ENCODE measurements at places on chromosomes 12 and 14.

- DNase-seq = no peak
Measured at GRCh38 chr12:18580291-18580690, 157.5 kb downstream of the PLCZ1 start.

GRCh38 chr12:10368206-10369171, 21.4 kb downstream of the KLRK1 start:
- no peak for DNase-seq

DNA sequence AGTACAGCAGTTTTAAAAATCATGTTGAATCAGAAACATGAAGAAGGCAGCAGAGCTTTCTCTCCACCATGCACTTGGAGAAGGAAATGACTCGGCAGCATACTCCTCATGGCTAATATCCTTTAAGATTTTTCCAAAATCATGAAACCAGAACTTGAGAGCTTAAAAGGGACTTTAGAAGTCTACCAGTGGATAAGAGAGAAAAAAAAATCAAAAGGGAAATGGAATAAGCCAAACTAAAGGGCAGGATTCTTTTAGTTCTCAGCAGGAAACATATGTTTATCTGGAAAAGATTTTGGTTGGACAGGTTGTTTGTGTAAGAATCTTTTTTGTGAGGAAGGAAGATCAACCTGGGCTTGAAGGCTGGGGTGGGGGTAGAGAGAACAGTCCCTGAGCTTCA, 111.8 kb downstream of the PRKCH start:
- DNase-seq = no peak

- DNase-seq = peak; percentile 37
Measured at GRCh38 chr14:100278702-100279101, 27.5 kb downstream of the SLC25A29 start.

- DNase-seq = no peak
Measured at GRCh38 chr12:32821293-32821692, 65.6 kb upstream of the YARS2 start.

DNA sequence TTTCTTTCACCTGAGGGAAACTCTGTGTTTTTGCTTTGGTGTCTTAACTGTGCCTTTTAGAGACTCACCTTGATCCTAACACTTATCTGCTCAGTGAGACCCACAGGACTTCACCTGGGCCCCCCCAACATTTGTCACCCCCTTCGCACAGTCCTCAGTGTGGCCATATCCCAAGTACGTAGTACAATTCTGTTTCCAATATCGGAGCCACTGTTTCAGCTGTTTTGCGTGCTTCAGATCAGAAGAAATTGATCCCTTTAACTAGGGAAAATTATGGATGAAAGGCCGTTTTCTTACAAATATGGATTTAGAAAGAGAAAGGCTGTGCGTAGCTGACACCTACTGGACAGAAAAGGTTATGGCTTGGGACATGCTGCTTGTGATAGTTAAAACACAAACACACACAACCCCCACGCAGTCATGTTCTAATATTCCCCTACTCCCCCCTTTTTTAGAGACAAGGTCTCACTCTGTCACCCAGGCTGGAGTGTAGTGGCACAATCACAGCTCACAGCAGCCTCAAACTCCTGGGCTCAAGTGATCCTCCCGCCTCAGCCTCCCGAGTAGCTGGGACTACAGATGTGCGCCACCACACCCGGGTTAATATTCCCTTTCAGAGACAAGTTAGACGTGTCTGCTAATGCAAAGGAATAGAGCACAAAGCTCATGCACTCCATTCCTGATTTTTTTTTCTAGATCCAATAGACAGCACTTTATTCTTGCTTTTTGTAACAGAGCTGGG, 3.6 kb upstream of the SLC7A8 start:
- peak; percentile 22 for DNase-seq

GRCh38 chr12:69059465-69060457, 126.8 kb upstream of the CPM start:
- no peak for DNase-seq

DNA sequence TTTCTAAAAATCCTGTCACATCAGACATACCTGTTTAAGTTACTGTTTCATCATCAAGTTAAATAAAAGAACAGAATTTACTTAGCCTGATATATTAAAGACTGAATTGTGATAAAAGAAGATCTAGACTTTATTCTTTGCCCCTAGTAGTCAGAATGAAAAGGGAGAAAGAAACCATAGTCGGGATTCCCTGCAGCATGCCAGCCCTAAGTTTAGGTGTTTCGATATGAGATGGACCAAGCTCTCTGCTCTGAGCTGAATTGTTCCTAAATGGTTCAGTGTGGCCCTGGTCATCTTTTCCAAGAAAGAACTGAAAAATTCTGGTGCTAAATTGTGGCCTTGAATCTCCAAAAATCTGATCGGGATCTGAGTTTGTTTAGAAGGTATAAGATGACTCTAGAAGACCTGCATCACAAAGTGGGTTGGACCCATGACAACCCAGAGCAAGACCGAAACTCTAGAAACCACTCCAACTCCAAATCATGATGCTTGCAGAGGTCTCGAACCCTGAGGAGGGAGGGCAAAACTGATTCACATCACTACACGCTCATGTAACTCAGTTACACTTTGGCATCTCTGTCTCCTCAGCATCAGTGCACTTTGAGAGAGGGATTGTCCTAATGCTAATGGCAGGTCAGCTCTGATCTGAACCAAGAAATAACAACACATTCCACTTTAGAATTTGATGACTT, 15.7 kb downstream of the PTGER2 start:
- no peak for DNase-seq

- no peak for DNase-seq
Measured at GRCh38 chr14:24688030-24688658, 54.2 kb upstream of the GZMB start.

DNA sequence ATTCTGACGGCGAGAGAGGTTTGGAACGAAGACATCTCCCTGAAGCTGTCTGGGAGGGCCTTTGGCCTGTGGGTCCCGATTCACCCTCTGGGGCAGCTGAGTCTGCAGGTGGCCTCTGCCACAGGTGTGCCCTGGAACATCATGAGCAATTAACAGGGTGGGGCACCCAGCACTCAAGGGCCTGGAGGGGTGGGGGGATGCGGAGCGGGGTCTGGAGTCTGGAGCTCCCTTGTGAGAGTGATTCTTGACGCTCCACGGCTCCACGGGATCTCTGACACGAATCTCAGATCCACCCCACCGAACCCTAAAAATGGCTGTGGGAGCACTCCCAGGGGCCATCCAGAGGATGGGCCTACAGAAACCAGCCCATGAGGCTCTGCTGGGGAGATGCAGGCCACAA, 8.3 kb downstream of the ITPK1 start:
- no peak for DNase-seq

DNA sequence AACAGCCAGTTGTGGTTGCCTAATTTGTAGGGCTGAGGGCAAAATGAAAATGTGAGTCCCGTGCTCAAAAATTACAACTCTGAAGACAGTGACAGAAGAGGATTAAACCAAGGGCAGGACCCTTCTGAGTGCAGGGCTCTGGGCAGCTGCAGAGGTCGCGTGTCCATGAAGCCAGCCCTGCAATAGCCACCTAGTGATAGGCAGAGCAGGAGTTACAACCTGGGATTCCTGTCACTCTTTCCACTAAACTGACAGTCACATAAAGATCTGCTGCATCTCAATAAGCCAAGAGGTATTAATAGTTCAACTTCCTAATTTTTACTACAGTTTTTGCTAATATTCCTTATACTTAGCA, 94.1 kb downstream of the SLC2A13 start:
- no peak for DNase-seq

DNA sequence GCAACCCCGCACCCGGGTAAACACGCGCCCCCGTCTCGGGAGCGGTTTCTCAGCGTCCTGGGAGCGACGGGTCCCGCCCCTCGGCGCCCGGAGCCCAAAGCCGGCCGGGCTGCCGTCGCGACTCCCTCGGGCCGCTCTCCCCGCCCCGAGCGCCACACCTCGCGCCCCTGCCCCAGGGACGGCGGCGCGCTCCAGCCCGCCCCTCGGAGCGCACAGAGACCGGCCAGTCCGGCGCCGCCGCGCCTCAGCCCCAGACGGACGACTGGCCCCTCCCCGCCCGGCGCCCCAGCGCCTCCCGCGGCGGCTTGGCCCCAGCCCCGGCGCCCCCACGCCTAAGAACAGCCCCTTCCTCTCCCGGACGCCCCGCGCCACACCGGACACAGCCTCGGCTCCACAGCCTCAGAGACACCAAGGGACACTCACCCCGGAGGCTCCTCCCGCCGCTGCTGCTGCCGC, 411 bp downstream of the BTBD7 start:
- DNase-seq = no peak

- no peak for DNase-seq
Measured at GRCh38 chr14:105205673-105206208, 24.6 kb upstream of the NUDT14 start.

- DNase-seq = no peak
Measured at GRCh38 chr14:20503898-20504297, 1.4 kb upstream of the RNASE10 start.

- DNase-seq = no peak
Measured at GRCh38 chr12:116144384-116144783, 133.1 kb downstream of the MED13L start.

DNA sequence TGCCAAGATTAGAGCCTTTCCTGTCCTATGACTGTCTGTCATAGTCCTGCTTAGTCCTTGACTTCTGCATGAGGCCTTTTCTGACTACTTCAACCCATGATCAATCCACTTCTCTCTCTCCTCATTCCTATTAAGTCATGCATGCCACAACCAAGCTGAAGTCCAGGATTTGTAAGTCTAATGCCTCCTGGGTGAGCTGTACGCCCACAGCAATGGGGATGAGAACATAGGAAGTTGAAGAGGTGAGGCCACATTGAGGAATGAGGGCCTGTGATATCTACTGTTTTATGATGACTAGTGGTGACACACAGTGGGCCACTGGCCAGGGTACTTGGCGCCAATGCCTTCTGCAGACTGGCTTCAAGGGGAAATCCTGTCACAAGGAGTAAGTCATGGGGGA, 994.1 kb upstream of the TMEM132C start:
- DNase-seq = no peak

- no peak for DNase-seq
Measured at GRCh38 chr12:5173511-5174011, 129.9 kb downstream of the KCNA5 start.

GRCh38 chr12:105156260-105156659, 48.7 kb downstream of the WASHC4 start:
- DNase-seq = no peak

DNA sequence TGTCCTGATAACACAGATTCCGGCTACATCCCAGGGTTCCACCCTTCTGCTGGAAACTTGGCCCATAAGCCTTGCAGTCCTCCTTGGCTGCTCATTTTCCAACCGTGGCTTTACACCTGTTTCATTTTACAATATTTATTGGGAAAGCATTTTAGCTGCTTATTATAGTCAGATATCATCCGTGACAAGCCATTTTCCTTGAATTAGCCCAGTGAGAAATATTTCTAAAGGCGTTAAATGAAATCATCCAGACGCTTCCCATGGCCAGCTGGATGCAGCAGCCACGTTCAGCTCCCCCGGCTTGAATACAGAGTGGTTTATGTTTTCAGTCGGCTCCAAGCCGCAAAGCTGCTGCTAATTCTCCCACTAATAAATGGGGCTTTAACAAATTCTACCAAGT, 245.0 kb upstream of the PELI2 start:
- no peak for DNase-seq

- no peak for DNase-seq
Measured at GRCh38 chr14:63262446-63262845, 56.3 kb downstream of the GPHB5 start.

DNA sequence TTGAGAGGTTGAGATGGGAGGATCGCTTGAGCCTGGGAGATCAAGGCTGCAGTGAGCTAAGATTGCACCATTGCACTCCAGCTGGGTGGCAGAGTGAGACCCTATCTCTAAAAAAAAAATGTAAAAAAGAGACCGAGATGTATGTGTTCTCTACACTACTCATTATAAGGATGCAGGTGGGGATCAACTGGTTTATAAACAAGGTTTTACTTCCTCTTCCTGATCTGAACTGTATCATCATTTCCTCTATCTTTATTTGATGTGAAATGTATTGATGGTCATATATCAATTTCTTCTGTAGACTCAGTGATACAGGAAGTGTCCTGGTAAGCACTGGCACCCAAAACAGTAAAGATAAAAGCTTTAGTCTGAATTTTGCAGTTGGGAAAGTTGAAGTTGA, 20.1 kb upstream of the USP44 start:
- DNase-seq = no peak

DNA sequence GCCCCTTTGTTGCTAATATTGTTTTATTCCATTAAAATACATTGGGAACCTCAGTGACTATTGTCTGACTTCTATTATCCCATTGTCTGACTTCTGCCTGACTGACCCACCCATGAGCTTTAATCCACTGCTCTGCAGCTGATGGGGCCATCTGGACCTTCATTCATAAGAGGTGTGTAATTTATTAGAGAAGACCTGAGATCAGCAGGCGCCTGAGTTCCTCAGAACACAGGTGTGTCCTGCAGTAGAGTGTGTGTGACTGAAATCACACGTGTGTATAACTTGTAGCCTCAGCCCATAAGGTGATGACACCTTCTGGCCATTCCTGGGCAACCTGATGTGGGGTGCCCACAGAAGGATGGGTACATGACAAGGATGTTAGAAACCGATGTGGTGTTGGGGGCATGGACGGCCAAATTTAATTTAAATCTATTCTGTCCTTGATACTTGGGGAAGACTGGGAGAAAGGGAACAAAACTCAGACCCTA, 821.0 kb downstream of the TMEM121 start:
- no peak for DNase-seq

GRCh38 chr12:123801573-123802178, 39.6 kb downstream of the DNAH10 start:
- no peak for DNase-seq

- DNase-seq = no peak
Measured at GRCh38 chr14:100617410-100618317, 30.4 kb upstream of the BEGAIN start.

DNA sequence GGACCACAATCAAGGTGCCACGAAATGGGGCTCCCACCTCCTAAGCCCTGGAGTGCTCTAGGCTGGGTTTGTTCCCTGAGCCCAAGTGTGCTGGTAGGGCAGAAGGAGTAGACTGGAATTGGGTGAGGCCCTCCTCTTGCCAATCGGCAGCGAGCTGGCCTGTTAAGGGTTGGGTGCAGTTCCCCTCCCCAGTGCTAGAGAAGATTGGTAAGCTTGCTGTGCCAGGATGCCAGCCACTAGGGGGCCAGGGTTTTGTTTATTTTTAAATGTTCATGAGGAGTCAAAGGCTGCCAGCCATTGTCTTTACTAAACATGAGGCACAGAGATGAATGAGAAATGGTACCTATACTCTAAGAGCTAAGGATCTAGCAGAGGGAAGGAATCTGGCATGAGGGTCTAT, 79.7 kb downstream of the SPTB start:
- DNase-seq = no peak

GRCh38 chr12:38905480-38906351, at the start of gene CPNE8:
TSS of gene CPNE8 (minus strand) at chr12:38905591. CDS start at chr12:38905534, 57 bp downstream.
- DNase-seq = peak; percentile 63

- DNase-seq = peak; percentile 57
Measured at GRCh38 chr12:124456652-124457152, 110.7 kb downstream of the NCOR2 start.

- DNase-seq = peak; percentile 75
Measured at GRCh38 chr14:22391908-22392565, 197.0 kb downstream of the DAD1 start.

DNA sequence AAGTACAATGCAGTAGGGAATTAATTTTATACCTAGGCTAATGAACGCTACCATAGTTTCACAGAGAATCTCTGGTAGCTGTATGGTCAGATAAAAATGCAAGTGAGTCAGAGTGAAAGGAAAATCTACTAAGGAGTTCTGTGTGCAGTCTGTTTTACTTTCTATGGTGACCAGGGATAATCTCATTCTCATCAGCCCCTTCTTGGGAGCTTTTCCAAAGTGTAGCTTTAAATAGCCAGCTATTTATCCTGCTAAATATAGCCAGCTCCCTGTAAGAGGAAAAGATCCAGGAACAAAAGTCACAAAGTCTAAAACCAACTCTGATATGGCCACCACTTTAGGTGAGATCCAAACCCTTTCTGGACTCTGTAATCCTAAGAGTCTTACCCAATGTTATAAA, 75.5 kb downstream of the TMEM116 start:
- DNase-seq = no peak
